ENCODE measurements at places on chromosomes 4 and X.
A peak's percentile ranks its signal among the peaks of the same experiment; 100 is the strongest.

DNA sequence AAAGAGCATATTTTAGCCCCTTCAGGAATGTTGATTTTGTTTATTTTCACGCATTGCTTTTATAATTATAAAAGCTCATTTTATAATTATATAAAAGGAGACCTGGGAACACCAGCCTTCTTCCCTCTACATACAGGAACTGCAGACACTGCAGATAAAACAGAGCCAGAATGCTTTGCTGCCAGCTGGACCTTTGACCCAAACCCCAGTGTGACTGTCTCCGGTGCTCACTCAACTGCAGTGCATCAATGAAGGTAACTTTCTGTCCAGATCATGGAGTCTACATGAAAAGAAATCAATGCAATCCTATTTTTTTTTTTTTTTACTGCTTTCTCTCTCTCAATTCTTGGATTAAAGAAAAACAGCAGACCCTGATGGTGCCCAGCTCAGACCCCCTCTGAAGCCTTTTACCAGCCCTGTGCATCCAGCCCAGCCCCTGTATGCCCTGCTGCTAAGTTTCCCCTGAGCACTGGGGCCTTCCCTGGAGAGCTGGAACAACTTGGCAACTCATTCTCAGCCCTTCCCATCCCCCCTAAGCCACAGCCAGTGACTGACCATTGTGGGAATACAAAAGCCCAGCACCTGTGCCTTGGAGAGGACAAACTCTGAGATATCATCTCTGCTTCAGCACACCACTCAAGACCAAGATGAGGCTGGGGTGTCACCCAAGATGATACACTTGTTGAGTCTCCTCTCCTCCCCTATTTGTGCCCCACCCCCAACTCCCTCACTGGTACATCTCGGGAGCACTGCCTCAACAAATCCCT is 182.1 kb downstream of the EVC2 start:
- no peak for DNase-seq

GRCh38 chr4:153931804-153932203 is 142.9 kb upstream of the SFRP2 start:
- DNase-seq: no peak

- DNase-seq: peak; percentile 65
Observed at GRCh38 chr4:184100297-184100885, 117.3 kb downstream of the ENPP6 start.

GRCh38 chrX:56726605-56727004 is 2.4 kb upstream of the NBDY start:
- no peak for DNase-seq

GRCh38 chr4:185203486-185204237 is at the start of gene CFAP97:
Gene CFAP97 (minus strand): TSS chr4:185204000. CDS start chr4:185191196, 12,804 bp downstream.
- DNase-seq: peak; percentile 89

- no peak for DNase-seq
Observed at GRCh38 chrX:15158736-15159406, 111.0 kb downstream of the ASB9 start.

- DNase-seq: no peak
Observed at GRCh38 chr4:2822461-2823300, 21.0 kb upstream of the ADD1 start.

GRCh38 chr4:54852054-54852453 is 194.3 kb downstream of the KIT start:
- peak; percentile 52 for DNase-seq

- no peak for DNase-seq
Observed at GRCh38 chrX:20144491-20144890, 2.9 kb upstream of the EIF1AX start.

DNA sequence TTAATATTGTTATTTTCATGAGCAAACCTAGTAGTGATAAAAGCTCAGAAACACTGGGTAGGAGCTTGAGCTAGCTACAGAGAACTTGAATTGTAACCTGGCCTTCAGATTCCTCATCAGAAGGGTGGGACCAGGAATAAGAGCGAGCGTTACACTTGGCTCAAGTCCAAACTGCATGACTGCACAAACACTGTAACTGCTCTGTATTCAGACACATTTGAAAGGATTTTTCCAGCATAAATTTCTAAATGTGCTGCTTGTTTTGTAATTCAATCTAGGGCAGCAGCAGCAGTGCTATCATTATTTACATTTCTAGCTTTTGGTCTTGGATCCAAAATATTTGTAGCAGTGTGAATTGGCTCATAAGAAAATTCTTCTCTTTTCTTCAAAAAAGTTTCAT is 133.0 kb upstream of the TMLHE start:
- no peak for DNase-seq

GRCh38 chrX:2609431-2610238 is 81.5 kb upstream of the CD99 start:
- no peak for DNase-seq

DNA sequence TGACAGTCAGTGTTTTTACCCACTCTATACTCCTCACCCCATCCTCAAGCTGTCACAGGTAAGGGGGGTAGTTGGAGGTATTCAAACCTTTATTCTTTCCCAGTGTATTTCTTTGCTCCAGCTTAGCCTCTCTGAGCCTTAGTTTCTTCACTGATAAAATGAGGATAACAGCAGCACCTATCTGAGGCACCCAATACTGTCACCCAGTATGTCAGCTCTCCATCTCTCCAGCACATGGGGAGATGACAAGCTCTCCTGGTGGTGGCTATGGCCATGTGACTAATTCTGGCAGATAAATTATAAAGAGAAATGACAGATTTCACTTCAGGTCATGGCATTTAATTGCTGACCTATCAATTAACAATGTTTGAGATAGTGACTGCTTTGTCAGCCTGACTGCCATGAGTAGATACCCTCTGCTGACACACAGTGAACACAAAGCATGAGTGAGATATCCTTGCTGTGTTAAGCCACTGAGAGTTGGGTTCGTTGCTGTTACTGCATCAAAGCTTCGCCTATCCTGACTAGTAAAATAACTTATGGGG is 176.4 kb upstream of the TBC1D9 start:
- no peak for DNase-seq

All from head of caudate nucleus (tissue), 42 donors.